Bronchial smooth muscle cell (primary cell): ENCODE measurements at places on chromosomes 13 and 19. TPM values are rescaled to one million over a fixed set of nuclear protein-coding genes. Genes with fewer than 3 reads are reported as not detected.

Gene VSIG10L
- 0.32 and 0.43 TPM in 2 replicates for total RNA-seq

Gene NLRP5
- not detected in 2 replicates for total RNA-seq

Gene FGF22
- total RNA-seq, result 0.16 TPM in 1 of 2 replicates, not detected in the other

Gene CYSLTR2
- total RNA-seq, result under 0.01 TPM in 1 of 2 replicates, not detected in the other
